ENCODE measurements at places on chromosomes 12 and 14. TPM values are rescaled to one million over a fixed set of nuclear protein-coding genes. Genes with fewer than 3 reads are reported as not detected.
A peak's percentile ranks its signal among the peaks of the same experiment; 100 is the strongest.

The CYP46A1 gene
- not detected for total RNA-seq

The INHBC gene
- total RNA-seq, result not detected

The NID2 gene
- total RNA-seq, result 0.34 TPM

The PRB2 gene
- not detected for total RNA-seq

The GUCY2C gene
- not detected for total RNA-seq

The NFATC4 gene
- total RNA-seq, result not detected

The FSCB gene
- not detected for total RNA-seq

The TAS2R30 gene
- total RNA-seq, result 4.5 TPM

The SAV1 gene
- total RNA-seq, result 12.3 TPM

The GLIPR1L2 gene
- total RNA-seq, result not detected

The SIX1 gene
- total RNA-seq, result 0.39 TPM

The NAA30 gene
- 20.8 TPM for total RNA-seq

DNA sequence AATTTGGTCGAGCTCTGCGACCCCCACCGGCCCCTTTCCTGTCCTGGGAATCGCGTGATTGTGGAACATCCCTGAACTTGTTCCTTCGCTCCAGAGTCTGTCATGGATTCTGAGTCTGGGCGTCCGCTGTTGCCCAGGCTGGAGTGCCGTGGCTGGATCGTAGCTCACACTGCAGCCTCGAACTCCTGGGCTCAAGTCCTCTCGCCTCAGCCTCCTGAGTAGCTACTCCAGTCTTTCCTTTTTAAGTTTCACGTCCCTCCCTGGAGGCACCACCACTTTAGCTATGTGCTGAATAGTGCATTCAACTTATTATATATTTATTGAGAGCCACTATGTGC lies 698 bp downstream of the ACOT6 start:
- no peak for DNase-seq

GRCh38 chr14:56660677-56661389 lies 81.2 kb downstream of the TMEM260 start:
- DNase-seq, result no peak

- DNase-seq, result no peak
Measured at GRCh38 chr14:97709552-97709951, 912.4 kb downstream of the VRK1 start.

DNA sequence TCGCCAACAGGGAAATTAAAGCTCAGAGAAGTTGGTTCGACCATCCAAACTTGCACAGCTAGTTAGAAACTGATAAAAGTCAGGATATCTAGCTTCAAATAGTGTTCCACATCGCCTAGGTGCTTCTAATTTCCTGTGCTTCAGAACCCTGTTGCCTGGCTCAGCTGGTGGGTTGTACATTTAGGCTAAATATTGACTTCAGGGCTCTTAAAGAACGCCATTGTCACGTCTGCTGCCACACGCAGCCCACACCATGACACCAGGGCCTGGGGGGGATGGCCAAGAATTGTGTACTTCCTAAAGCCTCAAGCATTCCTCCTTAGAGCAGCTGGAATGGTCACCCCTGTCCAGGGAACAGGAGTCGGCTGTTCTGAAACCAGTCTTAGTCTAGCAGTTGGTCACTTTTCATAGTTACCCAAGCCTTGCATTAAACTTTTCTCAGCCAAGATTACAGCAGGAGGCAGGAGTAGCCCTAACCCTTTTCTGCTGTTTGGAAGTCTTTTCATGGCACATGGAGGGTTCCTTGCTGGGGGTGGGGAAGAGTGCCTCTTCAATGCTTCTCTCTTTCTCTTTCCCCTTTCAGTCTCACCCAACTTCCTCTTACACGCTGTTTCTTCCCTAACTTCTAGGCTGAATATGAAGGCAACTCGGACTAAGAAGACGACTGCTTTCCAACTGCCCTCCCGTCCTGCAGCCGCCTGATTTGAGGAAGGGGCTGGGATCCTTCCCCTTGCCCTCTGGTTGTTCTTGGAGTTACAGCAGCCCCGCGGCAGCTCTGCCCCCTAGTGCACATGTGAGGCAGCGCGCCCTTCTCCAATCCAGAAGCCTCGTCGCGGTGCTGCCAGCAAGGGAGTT lies 17.1 kb downstream of the FOS start:
- peak; percentile 71 for DNase-seq

GRCh38 chr12:14471497-14471896 lies 96.2 kb downstream of the PLBD1 start:
- no peak for DNase-seq

DNA sequence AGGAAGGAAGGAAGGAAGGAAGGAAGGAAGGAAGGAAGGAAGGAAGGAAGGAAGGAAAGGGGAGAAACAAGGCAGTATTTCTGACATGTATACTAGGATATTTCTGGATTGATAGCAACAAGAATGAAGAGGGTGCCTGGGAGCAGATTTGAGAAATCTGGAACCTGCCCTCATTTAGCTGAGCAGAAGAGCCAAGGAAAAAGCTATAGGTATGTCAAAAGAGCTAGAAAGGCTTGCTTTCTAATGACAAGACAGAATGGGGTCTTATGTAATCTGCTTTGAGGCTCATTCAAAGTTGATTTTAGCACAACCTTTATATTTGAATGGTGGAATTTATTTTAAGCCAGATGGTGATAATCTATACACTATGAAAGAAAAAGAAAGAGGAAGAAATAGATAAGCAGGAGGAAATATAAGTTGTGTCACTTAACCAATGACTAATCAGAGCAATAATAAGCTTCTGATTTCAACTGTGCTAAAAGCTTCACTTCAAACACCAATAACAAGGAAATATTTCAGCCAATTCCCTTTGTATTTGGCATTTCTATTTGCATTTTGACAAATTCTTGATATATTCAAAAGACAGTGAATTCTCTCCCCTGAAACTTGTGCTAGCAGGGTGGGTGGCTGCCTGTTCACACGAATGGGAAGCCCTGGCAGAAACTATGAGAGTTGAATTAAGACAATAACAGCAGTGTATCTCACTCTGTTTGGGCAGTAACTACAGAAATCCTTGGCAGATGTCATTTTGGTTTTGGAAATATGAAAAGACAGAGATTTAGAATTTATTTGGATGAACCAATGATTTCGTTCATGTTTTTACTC lies 76.3 kb upstream of the FLRT2 start:
- no peak for DNase-seq

DNA sequence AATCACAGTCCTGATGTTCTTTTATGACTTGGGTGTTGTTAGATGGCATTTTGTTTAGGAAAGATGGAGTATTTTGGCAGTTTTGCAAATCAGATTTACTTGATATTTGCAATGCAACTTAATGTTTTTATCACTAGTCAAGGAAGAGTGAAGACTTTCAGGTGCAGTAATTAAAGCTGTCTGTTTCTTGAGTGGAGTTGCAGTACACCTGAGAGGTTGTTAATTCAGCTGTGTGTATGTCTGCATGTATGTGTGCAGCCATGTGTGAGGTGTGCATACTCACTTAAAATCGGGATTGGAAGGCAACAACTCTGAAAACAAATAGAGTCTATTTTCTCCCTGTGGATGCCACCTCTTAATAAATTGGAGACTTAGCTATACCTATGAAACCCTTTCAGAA lies 94.5 kb downstream of the RMST start:
- DNase-seq, result no peak

- no peak for DNase-seq
Measured at GRCh38 chr12:64667793-64668192, 57.5 kb downstream of the RASSF3 start.

- no peak for DNase-seq
Measured at GRCh38 chr12:574475-575128, 88.6 kb downstream of the NINJ2 start.

DNA sequence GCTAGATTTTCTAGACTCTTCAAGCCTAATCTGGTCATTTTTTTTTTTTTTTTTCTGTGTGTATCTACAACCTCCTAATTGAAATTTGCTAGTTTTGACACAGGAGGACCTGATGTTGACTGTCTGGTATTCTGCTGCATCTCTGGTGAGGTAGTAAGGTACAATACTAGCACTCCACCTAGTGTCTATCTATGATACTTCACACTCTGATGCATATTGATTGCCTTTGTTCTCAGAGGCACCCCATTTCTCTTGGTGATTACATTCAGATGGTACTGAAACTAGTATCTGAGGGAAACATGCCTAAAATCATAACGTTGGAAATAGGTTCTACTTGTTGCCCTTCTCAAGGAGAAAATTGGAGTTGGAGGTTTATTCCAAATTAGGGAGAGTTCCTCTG lies 930.5 kb upstream of the NOVA1 start:
- no peak for DNase-seq

GRCh38 chr12:10362828-10363657 lies 26.8 kb downstream of the KLRK1 start:
- DNase-seq, result no peak

GRCh38 chr14:102464006-102464405 lies 45.6 kb downstream of the ANKRD9 start:
- no peak for DNase-seq

- DNase-seq, result no peak
Measured at GRCh38 chr14:34649344-34649743, 19.4 kb upstream of the SNX6 start.

DNA sequence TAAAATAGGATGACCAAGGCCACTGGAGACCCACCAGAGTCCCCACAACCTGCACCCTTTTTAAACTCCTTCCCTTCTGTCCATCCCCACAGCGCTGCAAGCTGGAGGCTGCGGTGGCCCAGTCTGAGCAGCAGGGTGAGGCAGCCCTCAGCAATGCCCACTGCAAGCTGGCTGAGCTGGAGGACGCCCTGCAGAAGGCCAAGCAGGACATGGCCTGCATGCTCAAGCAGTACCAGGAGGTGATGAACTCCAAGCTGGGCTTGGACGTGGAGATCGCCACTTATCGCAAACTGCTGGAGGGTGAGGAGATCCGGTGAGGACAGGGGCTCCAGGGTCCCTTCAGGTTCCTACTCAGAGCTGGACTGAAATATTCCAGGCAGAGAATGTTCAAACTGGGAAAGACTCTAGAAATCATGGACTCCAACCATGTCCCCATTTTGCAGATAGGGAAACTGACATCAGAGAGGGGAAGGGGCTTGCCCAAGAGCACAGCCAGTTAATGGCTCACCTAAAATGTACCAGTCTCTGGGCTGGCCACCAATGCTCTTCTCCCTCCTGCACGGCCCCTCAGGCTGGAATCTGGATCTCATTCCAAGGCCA lies 17.2 kb downstream of the KRT85 start:
- no peak for DNase-seq

GRCh38 chr14:31137214-31137889 lies 70.2 kb downstream of the HECTD1 start:
- no peak for DNase-seq

DNA sequence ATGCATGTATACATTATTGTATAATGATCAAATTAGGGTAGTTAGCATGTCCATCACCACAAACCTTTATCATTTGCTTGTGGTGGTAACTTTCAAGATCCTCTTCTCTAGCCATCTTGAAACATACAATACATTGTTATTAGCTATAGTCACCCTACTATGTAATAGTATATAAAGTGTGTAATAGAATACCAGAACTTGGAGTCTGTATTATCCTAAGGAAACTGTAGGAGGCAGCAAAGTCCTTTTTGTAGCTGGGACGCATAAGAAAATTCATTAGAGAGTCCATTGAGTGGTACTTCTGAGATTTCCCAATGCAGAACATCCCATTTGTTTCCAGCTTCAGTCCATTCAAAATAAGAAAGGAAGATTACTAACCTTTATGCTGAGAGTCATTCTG lies 325.9 kb upstream of the LRFN5 start:
- DNase-seq, result no peak

DNA sequence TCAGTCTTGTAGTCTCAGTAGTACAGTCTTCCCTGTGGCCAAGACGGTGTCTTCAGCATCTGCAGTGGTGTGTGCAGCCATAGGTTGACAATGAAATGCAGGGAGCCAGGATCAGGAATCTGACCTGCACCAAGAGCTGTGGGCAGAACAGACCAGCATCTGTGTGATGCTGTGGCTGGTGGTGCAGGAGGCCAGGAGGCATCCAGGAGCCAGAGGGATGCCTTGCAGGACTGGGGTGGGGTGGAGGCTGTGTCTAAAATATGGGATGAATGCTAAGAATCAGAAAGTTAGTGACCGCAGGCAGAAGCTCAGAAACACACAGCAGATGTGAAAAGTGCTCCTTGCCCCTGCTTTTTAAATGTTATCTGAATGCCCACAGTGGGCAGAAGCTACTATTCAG lies 209.7 kb downstream of the CACNA1C start:
- no peak for DNase-seq

GRCh38 chr14:95346820-95347219 lies 27.1 kb upstream of the CLMN start:
- no peak for DNase-seq

DNA sequence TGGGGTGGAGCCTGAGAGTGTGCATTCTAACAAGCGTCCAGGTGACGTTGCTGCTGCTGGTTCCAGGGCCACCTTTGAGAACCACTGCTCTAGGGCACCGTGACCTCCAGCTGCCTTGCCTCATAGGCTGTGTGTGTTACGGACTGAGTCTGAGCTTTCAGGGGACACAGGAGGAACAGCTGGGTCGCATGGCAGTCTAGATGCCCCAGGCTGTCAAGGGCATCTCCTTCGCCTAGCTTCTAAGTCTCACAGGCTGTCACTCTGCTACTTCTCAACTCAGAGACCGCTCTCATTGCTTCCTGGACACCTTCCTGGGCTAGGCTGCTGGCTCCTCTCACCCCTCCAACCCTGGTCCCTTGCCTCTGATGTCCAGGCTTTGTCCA lies 965 bp downstream of the KRT73 start:
- no peak for DNase-seq

GRCh38 chr14:102344485-102344884 lies 18.2 kb downstream of the CINP start:
- no peak for DNase-seq

- no peak for DNase-seq
Measured at GRCh38 chr14:71050227-71050823, 143.1 kb downstream of the PCNX1 start.

DNA sequence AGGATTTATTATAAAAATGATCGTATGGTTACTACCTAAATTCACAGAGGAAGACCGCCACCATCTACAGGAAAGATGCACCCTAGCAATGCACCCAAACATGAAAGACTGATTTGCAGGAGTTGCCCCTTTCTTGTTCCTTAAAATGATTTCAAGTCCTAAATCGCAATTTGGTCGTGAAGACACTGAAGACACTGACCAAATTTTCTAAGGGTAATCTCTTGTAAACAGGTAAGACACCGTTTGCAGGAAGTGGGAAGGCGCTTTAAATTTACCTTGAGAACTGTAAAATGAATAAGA lies 1.0 kb downstream of the SOS2 start:
- peak; percentile 10 for DNase-seq

Measured in activated T-helper 1 cell treated with anti-CD3 and anti-CD28 coated beads, Interleukin-12 subunit alpha, Interleukin-12 subunit beta, Interleukin-2, Interleukin-4 antibody, amounts not matched to agents 30 ng/mL and 10 ng/mL and 1 ng/mL, durations not matched to agents 14 hours and 24 hours and 36 hours (primary cell).